Right hindlimb (tissue), 1 donor: ENCODE measurements at places on chromosomes 3 and 15.
A peak's percentile ranks its signal among the peaks of the same experiment; 100 is the strongest.

DNA sequence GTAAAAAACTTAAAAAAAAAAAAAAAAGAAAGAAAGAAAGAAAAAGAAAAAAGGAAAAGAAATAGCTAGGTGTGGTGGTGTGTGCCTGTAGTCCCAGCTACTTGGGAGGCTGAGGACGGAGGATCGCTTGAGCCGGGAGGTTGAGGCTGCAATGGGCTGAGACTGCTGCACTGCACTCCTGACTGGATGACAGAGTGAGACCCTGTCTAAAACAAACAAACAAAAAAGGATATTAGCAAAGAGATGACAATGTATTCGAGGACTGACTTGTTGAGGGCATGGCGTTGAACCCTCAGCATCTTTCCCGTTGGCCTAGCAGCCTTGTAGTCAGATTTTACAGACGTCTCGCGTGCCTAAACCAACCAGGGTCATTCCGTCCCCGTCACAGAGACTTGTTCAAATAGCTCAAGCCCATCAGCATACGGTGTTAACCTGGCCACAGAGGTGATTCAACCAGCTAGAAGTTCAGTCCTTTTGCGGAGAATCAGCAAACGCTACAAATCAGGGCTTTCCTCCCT lies 528 bp upstream of the NIT2 start:
- peak; percentile 27 for DNase-seq

DNA sequence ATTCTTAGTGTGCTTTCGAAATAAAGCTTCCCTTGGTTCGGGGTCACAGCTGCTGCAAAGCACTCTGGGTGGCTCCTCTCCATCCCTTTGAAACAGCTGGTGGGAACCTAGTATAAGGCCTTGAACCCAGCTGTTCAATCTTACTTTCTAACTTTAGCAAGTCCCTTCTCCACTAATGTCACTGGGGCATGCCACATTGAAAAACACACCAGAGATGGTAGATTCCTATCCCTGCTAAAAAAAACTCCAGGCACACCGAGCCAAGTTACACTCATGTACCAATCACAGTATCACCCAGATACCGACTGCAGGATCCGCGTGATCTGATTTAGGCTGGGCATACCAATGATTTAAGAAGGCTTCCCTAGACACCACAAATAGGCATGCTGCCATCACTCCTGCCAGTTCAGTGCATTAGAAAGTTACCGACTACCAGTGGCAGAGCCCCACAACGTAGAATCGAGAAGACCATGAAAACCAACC lies 65.0 kb downstream of the WWTR1 start:
- peak; percentile 62 for DNase-seq

DNA sequence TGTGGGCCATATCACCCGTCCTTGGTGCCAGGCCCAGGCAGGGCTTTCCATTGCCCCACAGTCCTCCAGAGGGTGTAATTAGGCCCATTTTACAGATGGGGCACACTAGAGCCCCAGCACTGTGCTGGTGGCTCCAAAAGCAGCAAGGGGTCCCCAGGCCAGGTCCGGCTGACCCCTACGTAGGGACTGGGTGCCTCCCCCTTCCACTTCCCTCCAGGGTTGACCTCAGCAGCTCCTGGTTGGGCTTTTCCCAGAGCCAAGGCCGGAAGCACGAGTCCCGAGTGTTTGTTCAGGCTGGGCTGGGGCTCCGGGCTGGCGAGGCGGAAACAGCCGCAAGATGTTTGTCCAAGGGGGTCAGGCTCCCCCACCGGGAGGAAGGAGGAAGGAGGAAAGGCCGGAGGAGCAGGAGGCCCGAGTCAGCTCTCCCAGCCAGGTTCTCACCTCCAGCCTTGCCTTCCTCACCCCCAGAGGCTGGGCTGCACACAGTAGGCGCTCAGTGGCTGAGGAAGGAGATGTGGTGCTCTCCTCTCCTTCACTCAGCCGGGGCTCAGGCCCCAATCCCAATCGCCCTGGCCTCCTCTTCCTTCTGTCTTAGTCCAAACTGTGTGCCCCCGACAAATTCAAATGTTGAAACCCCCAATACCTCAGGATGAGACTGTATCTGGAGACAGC lies 17.1 kb upstream of the PLXND1 start:
- DNase-seq, result peak; percentile 77

DNA sequence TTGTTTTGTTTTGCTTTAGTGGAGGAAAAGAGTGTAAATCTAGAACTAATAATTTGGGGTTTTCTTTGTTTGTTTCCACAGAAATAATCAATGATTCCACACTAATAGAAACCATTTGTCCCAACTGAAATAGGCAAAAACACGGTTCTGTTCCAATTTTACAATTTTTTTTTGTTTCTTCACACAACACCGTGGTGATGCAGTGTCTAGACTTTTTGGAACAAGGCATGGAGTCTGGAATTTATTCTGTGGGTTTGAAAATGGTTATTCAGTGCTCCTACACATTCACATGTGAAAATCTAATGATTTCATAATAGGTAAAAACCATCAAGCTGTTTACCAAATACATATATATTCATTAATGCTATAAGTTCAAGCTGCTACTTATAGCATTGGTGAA lies 629.0 kb upstream of the TGFBR2 start:
- no peak for DNase-seq

DNA sequence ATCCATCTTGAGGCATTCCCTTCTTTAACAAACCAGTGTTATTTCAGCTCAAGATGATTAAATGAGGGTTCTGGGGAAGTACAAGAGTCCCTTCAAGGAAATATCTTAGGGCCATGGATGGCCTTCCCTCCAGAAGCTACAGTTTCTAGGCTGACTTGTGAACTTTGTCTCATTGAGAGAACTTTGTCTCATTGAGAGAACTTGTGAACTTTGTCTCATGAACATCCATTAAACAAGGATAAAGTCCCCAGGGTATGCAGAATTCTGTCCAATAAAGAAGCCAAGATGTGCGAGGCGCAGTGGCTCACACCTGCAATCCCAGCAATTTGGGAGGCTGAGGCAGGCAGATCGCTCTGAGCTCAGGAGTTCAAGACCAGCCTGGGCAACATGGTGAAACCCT lies 341.5 kb downstream of the THSD4 start:
- no peak for DNase-seq

DNA sequence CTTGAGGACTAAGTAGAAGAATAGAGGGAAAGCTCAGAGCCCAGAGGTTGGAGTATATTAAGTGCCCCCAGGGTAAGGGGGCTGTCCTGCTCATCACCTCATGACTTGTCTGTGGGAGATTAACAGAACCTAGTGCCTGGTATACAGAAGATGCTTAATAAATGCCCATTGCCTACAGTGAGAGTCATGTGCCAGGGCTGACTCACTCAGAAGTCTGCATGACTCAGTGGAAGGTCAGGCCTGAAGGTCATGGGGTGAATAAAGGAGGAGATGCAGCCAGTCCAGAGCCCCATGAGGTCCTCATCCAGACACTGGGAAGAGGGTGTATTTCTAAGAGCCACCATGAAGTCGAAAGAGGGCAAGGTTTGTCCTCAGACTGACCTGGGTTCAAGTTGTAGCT lies 62.5 kb upstream of the TLE3 start:
- DNase-seq, result peak; percentile 1

- no peak for DNase-seq
Measured at GRCh38 chr3:129827765-129828164, 65.7 kb downstream of the TMCC1 start.

DNA sequence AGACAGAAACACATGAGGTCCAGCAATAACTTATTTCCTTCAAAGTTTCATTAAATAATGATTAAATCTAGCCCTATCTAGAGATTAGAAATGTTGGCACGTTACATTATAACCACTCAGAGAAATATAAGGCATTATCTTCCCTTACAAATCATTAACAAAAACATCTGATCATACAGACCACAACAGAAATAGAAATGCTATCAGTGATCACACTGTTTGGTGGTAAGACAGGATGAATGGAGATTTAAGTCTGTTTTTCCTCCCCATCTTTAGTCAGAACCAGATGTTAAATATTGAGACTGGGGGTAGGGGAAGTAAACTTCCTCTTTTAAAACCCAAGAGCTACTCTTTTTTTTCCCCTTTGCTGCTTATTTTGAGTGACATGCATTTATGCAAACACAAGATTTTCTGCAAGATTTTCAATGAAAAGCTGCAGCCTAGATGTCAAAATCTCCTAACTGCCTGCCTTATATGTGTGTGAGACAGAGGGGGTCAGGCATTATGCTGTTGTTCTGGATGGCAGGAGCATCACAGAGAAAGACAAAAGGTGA lies 70.4 kb downstream of the CBLB start:
- no peak for DNase-seq

- no peak for DNase-seq
Measured at GRCh38 chr15:63805993-63806980, 27.5 kb downstream of the HERC1 start.

DNA sequence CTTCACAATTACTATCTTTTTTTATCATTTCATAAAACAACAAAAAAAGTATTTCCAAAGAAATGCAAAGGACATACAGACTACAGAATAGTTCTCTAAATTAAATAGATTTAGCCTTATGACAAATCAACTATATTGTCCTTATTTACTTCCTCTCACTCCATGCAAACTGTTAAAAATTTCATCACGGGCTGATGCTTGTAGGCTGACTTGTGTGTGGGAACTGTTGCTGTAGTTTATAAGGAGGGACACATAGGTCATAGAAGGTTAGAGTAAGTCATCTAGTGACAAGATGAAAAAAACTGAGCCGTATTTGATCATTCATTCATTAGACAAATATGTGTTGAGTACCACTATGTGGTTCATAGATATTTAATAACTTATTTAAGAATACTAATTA lies 232.5 kb upstream of the TBL1XR1 start:
- no peak for DNase-seq

- DNase-seq, result no peak
Measured at GRCh38 chr15:40064231-40064894, 25.4 kb upstream of the SRP14 start.

DNA sequence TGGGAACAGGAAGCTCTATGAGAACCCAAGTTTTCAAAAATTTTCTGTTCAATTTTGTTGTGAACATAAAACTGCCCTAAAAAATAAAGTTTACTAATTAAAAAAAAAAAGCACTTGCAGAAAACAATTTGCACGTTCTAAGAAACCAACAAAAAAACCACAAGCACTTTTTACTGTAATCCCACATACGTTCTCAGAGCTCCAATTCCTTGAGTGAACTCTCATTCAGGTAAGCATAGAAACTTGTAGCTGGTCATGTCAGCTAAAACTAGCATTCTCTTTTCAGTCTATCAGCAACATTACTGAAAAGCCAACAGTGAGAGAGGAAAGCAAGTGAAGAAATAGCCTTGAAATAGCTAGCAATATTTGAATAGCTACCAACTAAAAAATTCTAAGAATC lies 11.5 kb upstream of the TMF1 start:
- no peak for DNase-seq

DNA sequence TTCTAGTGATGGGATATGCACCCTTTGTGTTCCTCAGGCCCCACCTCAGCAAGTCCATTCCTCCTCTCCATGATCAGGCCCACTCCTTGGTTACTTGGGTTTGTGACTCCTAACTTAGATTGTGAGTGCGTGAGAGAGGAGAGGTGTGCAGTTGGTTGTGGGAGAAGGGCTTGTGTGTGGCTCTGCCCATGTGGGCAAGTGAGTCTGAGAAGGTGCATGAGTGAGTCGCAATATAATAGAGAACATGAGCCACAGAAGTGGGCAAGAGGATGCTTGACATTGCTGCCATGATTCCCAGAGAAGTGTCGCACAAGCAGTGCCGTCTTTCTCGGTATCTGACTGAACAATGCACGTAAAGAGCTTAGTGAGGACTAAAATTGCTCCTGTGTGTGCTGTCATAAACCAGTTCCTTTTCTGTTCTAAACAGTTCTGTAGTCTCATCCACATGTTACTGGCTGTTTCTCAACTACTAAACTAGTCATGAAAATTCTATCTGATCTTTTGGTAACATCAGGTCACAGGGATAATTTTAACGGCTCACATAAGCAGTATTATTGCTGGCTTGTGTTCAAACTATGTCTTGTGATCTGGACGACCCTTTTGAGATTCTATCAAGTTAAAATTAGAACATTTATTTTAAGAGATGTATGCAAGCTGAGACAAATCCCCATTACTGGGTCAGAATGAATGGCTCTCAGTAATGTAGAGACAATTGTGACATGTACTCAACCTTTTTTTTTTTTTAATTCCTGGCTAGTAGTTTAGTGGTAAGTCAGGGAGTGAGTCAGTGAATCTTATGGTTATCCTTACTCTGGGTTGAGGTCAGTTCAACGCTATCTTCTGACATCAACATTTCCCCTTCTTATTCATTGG lies 25.6 kb downstream of the GYG1 start:
- no peak for DNase-seq

DNA sequence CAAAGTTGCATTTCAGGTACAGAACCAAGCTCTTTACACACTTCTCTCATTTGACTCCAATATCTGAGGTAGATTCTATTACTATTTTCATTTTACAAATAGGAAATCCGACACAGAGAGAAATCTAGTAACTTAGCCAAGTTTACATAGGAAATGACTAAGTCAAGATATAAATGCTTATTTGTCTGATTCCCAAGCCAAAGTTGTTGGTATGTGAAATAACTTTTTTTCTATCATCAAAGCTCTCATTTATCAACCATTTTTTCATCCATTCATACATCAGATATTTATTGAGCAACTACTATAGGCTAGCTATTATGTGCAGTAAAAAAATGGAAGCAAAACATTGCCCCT lies 89.2 kb upstream of the MITF start:
- no peak for DNase-seq

DNA sequence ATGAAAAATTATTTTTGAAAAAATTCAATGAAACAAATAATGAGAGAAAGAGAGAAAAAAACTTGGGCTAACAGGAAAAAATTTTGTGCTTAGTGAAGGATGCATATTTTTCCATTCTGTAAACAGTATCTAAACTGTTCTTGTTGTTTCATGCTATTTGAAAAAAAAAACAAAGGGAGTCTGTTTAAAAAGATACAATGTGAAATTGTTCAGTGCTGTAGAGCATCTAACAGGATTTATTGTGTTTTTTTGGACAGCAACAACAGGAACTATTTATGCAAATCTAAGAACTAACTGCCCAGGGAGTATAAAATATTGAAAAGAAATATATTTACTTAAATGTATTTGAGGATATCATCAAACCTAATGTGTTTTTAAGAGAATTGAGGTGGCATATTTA lies 55.1 kb downstream of the PEX5L start:
- no peak for DNase-seq

GRCh38 chr3:37161351-37161750 lies 13.0 kb downstream of the LRRFIP2 start:
- no peak for DNase-seq

DNA sequence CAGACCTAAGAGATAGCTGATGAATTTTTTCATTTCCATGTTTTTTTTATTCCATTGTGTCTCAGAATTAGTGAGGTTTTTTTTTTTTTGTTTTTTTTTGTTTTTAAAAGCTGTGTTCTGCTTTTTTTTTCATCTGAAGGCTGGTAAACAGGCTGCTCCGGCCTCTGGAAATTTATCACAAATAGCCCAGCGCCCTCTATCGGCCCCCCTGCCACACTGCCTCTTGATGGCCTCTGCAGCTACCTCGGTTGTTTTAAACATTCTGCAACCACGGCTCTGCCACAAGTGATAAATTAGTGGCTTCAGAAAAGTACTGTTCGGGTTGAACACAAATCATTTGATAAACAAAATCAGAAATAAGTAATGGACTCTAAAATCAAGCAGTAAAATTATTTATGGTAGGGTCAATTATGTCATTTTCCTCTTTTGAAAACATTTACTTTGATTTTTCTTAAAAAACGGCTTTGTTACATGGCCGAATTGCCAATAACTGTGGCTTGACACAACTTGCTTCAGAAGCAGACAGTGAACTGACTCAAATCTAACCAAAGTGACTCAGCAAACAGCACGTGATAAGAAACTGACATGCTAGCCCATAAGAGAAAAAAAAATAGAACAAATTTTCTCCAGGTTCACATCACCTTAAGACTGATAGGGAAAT lies 87.8 kb downstream of the RSL24D1 start:
- peak; percentile 77 for DNase-seq
